ENCODE measurements at places on chromosomes 12 and 14.

GRCh38 chr12:1313906-1314305 is 280.5 kb downstream of the FBXL14 start:
- no peak for DNase-seq

- DNase-seq = no peak
Observed at GRCh38 chr12:32155961-32156529, 49.4 kb downstream of the BICD1 start.

GRCh38 chr12:2689393-2689792 is 105.4 kb upstream of the FKBP4 start:
- DNase-seq = no peak

GRCh38 chr14:95040708-95041476 is 116.4 kb downstream of the DICER1 start:
- no peak for DNase-seq

DNA sequence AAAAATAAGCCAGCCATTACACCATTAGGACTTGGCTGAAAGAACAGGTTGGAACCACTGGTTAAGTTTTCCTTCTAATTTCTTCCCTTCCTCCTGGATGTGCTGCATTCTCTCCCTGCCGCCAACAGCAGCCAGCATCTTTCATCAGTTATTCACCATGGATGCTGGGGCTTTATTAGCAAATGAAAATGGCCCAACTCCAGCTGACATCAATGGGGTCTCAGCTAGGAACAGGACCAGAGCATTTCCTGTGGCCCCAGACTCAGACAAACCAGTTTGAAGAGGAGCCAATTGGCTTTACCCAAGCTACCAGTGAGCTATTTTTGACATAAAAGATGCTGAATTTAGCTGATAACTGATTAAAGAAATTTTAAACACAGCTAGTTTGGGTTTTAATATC is 26.0 kb upstream of the TBX5 start:
- no peak for DNase-seq

DNA sequence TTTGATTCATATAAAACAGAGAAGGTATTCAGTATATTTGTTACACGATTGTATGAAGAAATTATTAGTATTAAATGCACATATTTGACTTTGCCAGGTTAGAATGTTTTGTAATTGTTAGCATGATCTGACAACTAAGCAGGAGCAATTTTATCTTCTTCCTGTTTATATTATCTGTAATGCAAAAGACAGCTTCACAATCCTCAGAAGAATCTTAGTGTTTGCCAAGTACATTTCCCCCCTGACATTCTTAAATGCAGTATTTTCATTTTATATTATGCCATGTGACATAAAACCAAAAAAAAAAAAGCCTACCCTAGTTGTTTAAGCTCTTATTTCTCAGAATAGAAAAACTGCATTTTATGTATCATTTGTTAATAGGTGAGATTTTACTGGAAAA is 469.4 kb downstream of the FOXG1 start:
- no peak for DNase-seq

DNA sequence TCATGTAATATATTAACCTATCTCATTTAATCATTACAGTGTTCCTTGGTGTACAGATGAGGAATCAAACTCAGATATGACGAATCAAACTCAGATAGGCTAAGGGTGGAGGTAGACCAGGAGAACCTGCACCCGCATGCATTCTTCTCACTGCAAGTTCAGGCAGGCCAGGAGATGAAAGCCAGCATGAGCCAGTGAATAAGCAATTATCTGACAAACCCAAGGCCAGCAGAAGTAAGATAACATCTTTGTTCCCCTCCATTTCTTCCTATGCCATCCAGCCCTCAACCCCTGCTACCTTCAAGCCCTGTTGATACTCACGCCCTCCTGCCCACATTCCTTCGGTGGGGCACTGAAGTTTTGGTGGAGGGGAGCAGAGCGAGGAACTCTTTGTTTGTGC is 152.2 kb downstream of the ETV6 start:
- no peak for DNase-seq

- DNase-seq = peak; percentile 33
Observed at GRCh38 chr14:102593061-102593824, 794 bp downstream of the RCOR1 start.

DNA sequence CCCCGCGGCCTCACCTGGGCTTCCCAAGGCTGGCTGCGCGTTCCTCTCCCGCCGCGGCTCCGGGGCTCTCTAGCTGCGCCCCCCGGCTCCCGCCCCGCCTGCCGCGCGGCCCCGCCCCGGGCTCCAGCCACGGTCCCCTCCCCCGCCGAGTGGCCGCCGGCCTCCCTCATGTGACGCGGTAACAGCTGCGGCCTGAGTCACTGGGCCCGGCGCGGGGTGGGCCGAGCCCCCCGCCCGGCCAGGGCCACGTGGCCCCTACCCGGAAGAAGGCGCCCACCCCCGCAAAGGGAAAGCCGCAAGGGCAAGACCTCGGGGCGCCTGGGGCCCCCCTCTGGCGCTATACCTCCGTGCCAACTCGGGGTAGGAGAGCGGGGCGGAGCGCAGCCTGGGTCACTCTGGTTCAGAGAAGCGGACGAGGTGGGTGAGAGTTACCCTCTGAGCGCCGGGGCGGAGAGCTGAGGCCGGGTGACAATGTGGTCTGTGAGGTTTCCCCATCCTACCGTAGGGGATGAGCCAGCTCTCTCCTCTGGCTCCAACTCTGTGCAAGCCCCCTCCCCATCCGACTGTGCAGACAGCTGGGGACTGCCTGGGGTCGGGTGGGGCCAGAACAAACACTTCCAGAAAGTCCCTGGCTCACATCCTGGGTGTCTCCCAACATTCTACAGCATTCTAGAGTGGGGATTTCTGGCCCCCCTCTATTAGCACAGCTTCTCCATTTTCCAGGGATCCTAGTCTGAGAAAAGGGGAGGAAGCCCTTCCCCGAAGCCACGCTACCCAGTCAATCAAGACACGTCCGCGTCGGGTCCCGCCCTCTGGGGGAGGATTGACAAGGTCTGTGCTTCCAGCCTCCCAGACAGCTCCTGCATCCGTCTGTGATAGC is at the start of gene CD63:
Gene CD63 (minus strand): TSS at position 71 of the 880 bp plus-strand sequence. CDS start 668 bp downstream, outside the sequence.
- peak; percentile 94 for DNase-seq

GRCh38 chr14:68336165-68336564 is 456.7 kb downstream of the ZFP36L1 start:
- DNase-seq = no peak

GRCh38 chr12:110280779-110281548 is at the start of gene ATP2A2:
Gene ATP2A2 (plus strand): TSS chr12:110281247. CDS start chr12:110281790, 543 bp downstream.
- DNase-seq = peak; percentile 91

DNA sequence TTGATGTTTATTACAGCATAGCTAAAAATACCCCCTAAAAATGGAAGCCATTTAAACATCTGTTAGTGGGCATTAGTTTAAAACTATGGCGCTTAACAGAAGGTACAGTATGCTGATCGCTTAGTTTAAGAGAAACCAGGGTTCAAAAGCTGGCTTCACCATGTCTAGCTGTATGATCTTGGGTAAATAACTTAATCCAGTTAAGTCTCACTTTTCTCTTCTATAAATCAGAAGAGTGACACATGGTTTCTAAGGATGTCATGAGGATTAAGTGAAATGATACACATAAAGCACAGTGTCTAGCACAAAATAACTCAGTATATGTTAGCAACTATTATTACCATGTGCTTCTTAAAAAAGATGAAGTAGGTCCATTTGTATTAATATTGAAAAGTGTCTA is 38.7 kb downstream of the STK38L start:
- DNase-seq = no peak

GRCh38 chr12:122243965-122244364 is 18.1 kb upstream of the DIABLO start:
- DNase-seq = no peak

- DNase-seq = no peak
Observed at GRCh38 chr12:76366163-76366562, 17.9 kb upstream of the BBS10 start.

- DNase-seq = peak; percentile 61
Observed at GRCh38 chr14:91059576-91060350, 678 bp downstream of the RPS6KA5 start.

GRCh38 chr14:33364466-33364865 is 425.8 kb downstream of the NPAS3 start:
- DNase-seq = no peak

DNA sequence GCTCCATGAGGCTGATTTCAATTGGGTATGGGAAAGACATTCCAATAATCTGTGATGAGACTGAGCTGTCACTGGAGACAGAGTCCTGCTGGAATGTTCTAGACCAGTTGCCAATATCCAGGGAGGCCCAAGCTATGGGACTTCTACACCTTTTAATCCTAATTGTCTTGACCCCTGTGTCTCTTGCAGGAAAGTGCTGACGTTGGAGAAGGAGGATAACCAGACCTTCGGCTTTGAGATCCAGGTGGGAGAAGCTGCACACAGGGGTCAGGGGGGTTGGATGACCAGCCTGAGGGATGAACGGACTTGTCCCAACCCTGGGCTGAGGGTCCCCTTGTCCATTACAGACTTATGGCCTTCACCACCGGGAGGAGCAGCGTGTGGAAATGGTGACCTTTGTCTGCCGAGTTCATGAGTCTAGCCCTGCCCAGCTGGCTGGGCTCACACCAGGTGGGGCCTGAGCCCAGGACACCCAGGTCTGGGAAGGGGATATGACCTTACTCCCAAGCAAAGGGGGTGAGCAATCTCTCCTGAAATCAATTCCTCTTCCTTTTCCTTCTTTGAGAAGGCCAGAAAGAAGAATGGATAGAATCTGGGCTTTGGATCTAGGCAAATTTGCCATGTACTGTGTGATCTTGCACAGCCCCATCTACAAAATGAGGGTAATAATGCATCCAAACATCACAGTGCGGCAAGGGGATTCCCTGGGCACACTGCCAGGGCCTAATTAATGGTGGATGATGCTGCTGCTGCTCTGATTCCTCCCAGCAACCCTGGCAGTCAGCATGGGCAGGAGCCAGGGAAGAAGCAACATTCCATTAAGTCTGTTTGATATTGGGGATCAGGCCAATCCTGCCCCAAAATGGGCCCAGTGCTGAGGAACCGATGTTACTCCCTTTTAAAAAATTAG is 4.2 kb downstream of the TAMALIN start:
- DNase-seq = no peak

DNA sequence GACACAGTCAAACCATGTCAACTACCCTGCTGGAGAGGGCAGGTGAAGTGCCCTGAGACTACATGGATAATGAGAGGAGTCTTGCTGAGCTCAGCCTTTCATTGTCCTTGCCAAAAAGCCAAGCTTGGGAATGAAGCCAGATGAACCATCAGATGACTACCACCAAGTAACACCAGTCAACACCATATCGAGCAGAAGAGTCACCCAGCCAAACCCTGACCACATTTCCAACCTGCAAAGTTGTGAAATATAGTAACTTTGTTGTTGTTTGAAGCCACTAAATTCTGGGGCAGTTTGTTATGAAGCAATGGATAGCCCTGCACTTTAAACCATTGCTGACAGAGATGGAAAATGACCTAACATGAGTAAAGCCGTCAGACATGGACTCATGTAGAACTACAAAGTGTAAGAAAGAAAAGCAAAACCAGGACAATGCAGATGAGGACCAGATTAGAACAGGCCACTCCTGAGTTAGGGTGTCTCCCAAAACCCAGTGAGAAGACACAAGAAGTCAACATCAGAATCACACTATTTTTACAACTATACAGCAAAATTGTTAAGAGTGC is 12.5 kb upstream of the CRADD start:
- DNase-seq = no peak

DNA sequence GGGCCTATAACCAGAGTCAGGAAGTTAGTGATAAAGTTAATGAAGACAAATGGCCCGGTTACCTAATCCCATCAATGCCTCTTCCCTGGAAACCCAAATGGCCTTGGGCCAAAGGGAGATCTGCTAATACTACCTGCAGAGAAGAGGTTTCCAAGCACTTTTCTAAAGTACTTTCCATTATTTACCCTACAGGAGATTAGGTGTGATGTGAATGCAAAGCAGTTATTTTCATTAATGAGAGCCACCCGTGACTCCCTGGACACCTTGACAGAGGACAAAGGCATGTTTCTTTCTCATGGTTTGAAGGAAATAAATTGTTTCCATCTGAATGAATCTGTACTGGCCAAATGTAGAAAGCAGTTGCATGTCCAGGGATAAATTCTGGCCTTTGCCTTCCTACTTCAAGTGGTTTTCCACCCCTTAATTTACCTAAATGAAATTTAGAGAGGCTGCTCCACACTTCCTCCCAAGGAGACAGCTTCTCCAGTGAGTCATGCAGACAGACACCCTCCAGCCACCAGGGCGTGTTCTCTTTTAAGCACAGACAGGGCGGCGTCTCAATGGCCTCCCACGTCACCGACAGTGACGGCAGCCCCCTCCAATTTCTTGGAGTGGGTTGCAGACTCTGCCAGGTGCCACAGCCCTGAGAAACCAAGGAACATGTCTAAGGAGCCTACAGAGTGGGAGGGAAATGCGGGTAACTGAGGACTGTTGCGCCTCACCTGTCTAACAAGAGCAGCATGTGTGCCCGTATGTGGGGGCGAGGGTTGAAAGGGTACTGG is 43.9 kb upstream of the GNPNAT1 start:
- DNase-seq = peak; percentile 93

DNA sequence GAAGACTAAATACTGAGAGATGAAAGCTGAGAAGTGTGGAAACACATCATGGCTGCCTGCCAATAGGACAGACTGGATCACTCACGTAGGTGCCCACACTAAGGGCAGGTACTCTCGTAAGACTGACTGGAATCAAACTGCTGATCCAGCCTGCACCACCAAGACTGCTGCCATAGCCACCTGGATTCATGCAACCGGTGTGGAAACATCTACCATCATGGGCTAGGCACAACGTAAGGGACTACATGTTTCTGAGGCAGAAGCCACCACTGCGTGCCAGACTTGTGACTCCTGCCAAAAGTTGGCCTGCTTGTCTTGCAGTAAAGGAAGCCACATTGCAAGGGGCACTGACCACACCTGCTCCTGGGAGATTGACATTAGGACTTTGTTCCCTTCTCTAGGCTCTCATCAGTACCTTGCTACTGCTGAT is 3.8 kb downstream of the POMT2 start:
- no peak for DNase-seq

- no peak for DNase-seq
Observed at GRCh38 chr12:39467432-39467870, 24.5 kb upstream of the KIF21A start.

- no peak for DNase-seq
Observed at GRCh38 chr12:25623816-25624215, 70.7 kb upstream of the LMNTD1 start.

GRCh38 chr12:71158361-71158882 is 623 bp upstream of the TSPAN8 start:
- no peak for DNase-seq

GRCh38 chr14:29310210-29310609 is 543.6 kb downstream of the FOXG1 start:
- no peak for DNase-seq

GRCh38 chr14:97218691-97219430 is 421.7 kb downstream of the VRK1 start:
- DNase-seq = no peak

DNA sequence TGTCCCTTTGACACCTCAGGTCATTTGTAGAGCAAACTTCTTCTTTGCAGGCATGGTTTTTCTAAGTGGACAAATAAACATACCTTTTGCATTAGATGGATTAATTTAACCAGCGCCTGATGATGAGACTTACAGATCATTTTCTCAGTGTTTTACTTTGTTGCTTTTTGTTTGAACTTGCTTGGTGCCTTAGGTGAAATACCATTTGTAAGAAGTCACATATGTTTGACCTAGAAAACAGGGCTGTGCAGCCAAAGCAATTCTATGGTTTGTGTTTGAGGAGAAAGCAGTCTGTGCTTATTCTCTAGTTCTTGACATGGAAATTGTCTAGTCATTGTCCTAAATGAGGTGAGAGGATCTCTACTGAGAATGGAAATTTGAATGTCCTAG is 111.1 kb downstream of the DIP2B start:
- no peak for DNase-seq

- no peak for DNase-seq
Observed at GRCh38 chr12:106360400-106360994, 2.9 kb downstream of the POLR3B start.
